ENCODE measurements at places on chromosomes 7 and 10.

DNA sequence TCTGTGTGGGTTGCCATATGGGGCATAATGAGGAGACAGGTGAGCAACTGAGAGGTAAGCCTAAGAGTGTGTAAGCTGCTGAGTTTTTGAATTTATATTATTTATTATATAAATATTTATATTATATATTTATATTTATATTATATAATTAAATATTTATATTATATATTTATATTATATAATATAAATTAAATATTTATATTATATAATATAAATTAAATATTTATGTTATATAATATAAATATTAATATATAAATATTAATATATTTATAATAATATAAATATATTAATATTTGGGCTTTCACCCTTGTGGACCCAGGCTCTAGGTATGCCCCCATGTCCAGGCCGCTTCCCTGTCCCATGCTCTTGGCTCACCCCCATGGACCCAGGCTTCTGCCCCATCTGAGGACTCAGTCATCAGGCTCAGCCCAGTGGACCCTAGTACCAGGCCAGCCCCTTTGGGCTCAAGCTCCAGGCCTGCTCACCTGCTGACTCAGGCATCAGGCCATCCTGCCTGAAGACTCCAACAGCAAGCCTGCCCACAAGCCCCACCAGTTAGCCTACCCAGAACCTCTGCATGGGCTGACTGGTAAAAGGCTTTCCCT is 755.4 kb downstream of the SUGCT start:
- no peak for DNase-seq

GRCh38 chr7:129857313-129857712 is 95.4 kb downstream of the UBE2H start:
- no peak for DNase-seq

GRCh38 chr10:53430974-53431373 is 658.4 kb upstream of the MBL2 start:
- no peak for DNase-seq

DNA sequence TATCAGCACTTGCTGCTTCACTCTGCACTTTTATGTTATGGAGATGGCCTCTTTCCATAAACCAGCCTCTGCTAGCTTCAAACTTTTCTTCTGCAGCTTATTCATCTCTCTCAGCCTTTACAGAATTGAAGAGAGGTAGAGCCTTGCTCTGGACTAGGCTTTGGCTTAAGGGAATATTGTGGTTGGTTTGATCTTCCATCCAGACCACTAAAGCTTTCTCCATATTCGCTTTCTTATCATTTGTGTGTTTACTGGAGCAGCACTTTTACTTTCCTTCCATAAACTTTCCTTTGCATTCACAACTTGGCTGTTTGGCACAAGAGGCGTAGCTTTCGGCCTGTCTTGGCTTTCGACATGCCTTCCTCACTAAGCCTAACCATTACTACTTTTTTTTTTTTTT is 23.6 kb downstream of the DYDC2 start:
- DNase-seq, result no peak

- no peak for DNase-seq
Observed at GRCh38 chr10:49598986-49599385, 11.1 kb upstream of the SLC18A3 start.
